Uterus (tissue), 4 donors: ENCODE measurements at places on chromosomes 5 and 9. TPM values are rescaled to one million over a fixed set of nuclear protein-coding genes. Genes with fewer than 3 reads are reported as not detected.

GRCh38 chr9:129334105-129334935, 156.3 kb upstream of the IER5L start:
- no peaks in the 10 kb centered on the region for H3K36me3 ChIP-seq
- H3K27ac ChIP-seq: peak overlapping the region; percentile 87
- peak overlapping the region; percentile 15 for H3K4me3 ChIP-seq
- no peaks in the 10 kb centered on the region for H3K27me3 ChIP-seq

DNA sequence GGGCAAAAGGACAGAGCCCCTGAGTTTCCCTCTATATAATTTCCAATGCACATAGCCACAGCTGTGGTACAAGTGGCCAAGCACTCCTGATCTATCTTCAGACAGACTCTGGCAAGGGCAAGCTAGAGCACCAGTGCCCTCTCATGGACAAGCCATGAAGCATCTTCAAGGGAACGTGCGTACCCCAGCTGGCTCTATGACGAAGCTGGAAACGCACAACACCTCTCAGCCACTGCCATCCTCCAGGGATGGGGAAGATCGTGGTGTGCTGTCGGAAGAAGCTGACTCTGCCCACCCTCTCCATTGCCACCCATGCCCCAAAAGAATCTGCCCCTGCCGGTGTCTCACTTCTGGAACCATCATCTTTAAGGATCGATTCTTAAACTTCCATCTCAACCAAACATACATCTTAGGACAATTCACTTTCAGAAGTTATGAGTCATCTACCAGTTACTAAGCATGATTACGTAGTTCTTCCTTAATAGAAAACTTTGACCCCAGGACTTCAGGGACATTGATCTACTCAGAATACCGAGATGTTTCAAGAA, 482.9 kb downstream of the AGTPBP1 start:
- H3K4me1 ChIP-seq: no peaks in the 10 kb centered on the region
- H3K36me3 ChIP-seq: no peaks in the 10 kb centered on the region
- no peak overlapping the region for H3K27ac ChIP-seq
- no peak overlapping the region for H3K4me3 ChIP-seq
- DNase-seq: no peak

GRCh38 chr9:76643399-76644117, 120.7 kb upstream of the PCA3 start:
- H3K36me3 ChIP-seq: no peaks in the 10 kb centered on the region
- H3K4me1 ChIP-seq: no peaks in the 10 kb centered on the region
- no peak for DNase-seq
- no peak overlapping the region for H3K4me3 ChIP-seq

DNA sequence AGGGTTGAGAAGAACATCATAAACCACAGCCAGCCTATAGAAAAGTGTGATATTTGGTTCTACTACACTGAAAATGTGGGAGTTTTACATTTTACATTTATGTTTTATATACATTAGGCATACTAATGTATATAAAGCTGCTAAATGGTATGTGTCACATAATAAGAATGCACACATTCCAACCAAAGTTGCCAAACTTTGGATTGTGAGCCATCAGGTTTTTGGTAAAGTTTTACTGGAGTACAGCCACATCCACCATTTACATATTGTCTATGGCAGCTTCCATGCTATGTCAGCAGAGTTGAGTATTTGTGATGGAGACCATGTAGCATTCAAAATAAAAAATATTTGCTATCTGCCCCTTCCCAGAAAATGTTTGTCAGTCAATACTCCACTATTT, 23.1 kb upstream of the TARS1 start:
- no peak overlapping the region for H3K4me3 ChIP-seq
- H3K27me3 ChIP-seq: no peaks in the 10 kb centered on the region
- H3K4me1 ChIP-seq: no peaks in the 10 kb centered on the region
- no peak overlapping the region for H3K27ac ChIP-seq
- no peak for DNase-seq

DNA sequence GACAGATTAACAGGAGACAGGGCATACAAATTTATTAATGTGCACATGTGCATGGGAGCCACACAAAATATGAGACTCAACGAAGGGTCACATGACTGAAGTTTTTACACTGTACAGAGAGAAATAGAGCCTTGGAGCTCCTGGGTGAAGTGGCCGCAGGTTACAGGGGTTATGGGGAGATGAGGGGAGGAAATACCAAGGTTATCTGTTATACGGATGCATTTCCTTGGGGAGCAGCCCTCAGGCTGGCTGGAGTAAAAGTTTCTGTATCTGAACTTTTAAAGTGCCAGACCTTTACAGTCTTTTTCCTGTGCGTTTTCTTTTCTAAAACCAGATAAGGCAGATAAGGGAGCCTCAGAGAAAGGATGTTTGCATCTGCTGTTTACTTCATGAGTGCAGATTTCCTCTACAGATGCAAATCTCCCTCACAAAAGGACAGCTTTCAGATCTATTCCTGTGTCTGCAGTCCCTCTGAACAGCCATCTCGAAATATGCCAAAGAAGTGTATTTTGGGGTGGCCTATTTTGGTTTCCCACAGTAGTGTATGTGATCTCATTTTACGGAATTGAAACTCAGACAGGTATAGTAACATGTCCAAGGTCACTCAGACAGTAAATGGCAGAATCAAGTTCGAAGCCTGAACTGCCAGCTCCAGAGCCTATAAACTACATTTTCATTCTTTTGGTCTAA, 139.3 kb upstream of the FBXL17 start:
- no peaks in the 10 kb centered on the region for H3K27me3 ChIP-seq
- no peak overlapping the region for H3K27ac ChIP-seq
- no peaks in the 10 kb centered on the region for H3K4me1 ChIP-seq
- no peak for DNase-seq

DNA sequence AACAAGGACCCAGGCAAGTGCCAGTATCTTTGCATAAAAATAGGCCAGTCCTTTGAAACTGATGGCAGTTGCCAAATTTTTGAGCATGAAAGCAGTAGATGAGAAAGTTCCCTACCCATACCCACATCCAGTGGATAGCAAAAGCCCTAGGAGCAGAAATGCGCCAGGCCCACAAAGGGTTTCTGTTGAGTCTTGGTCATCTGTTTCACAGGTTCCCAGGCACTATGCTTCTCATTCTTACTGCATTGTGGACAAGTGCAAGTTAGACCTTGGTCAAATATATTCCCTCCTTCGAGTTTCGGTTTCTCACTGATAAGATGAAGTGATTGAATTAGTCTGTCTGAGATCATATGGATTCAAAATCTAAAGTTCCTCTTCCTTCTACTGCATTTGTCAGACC, 152.3 kb downstream of the NR3C1 start:
- H3K27me3 ChIP-seq: no peaks in the 10 kb centered on the region
- H3K36me3 ChIP-seq: no peaks in the 10 kb centered on the region
- no peaks in the 10 kb centered on the region for H3K4me1 ChIP-seq
- H3K4me3 ChIP-seq: no peak overlapping the region

- no peak overlapping the region for H3K4me3 ChIP-seq
- H3K27me3 ChIP-seq: no peaks in the 10 kb centered on the region
Observed at GRCh38 chr5:91357806-91358205, 25.3 kb downstream of the ARRDC3 start.

DNA sequence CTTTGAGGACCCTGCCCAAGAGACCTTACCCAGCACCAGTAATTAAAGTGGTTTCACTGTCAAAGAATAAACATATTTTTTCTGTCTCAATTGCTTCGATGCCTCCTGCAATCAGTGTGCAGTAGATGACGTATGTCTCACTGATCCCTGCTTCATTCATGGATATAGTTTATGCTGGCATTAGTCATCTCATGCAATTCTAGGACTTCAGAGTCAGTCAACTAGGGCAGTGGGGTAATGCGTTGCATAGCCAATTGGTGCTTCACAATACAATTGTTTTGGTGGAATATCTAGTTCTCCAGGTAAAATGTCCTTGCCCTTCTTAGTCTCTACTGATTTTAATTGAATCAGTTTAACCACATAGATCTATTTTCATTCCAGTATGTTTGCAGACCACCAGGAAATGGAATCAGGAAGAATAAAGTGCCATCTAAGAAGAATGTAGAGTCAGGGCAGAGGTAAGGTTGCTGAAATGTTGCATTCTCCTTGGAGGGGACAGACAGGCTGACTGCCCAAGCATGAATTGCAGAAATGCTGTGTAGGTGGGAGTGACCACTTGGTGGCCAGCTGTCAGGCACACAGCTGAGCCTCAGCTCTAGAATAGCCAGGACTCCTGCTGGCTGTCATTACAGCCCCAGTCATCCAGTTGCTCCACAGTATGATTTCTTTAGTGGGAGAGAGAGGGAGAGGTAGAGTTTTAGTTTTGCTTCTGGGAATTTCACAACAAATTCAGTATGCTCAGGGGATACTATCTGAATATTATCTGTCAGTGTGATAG, 73.5 kb upstream of the MEGF10 start:
- DNase-seq: no peak
- H3K27me3 ChIP-seq: no peaks in the 10 kb centered on the region
- no peaks in the 10 kb centered on the region for H3K4me1 ChIP-seq
- H3K4me3 ChIP-seq: no peak overlapping the region
- no peaks in the 10 kb centered on the region for H3K36me3 ChIP-seq
- no peak overlapping the region for H3K27ac ChIP-seq

GRCh38 chr9:22141908-22142307, 132.8 kb upstream of the CDKN2B start:
- no peaks in the 10 kb centered on the region for H3K27me3 ChIP-seq
- no peaks in the 10 kb centered on the region for H3K4me1 ChIP-seq
- H3K27ac ChIP-seq: no peak overlapping the region
- H3K36me3 ChIP-seq: no peaks in the 10 kb centered on the region

DNA sequence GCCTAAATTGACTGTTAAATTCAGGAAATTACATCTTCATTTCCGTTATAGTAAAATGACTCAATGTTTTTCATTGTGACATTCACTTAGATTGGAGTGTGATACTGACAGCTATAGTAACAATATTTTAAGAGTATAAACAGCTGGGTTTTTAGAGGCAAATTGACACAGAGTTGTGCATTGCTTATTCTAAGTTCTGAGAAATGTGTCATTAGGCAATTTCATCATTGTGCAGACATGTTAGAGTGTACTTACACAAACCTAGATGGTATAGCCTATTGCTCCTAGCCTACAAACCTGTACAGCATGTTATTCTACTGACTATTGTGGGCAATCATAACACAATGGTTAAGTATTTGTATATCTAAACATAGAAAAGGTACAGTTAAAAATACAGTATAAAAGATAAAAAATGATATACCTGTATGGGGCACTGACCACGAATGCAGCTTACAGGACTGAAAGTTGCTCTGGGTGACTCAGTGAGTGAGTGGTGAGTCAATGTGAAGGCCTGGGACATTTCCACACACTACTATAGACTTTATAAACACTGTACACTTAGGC, 132.7 kb downstream of the PDE4D start:
- no peak overlapping the region for H3K4me3 ChIP-seq
- H3K4me1 ChIP-seq: no peaks in the 10 kb centered on the region
- DNase-seq: no peak
- H3K36me3 ChIP-seq: no peaks in the 10 kb centered on the region
- no peaks in the 10 kb centered on the region for H3K27me3 ChIP-seq
- H3K27ac ChIP-seq: no peak overlapping the region

DNA sequence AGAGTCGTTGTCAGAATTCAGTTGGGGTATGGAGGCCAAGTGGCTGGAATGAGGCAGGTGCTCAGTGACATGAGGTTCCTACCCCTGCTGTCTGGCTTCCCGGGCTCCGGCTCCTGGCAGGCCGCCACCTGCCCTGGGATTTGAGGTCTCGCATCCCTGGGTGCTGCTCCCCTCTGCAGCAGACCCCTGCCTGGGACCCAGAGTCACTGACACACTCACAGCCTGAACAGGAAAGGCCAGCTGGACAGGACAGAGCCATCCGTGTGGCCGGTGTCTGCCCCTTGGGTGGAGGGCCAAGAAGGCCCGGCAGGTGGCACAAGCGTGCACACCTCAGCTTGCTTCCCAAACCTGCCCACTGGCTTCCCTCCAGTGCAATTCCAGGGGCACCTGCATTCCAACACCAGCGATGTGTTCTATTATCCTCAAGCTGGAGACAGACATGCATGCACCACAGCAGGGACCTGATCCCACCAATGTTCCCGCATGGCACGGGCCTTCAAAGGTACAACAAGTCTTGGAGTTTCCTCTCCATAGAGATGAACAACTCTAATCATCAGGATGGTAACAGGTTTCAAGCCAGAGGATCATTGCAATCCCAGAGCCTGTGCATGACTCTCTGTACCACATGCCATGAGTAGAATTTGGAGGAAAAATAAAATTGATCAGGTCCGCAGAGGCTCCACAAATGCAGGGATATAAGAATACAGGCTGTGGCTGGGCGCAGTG, 45.6 kb upstream of the RNF130 start:
- no peak overlapping the region for H3K27ac ChIP-seq
- H3K36me3 ChIP-seq: no peaks in the 10 kb centered on the region
- H3K4me3 ChIP-seq: no peak overlapping the region
- no peak for DNase-seq

- H3K4me1 ChIP-seq: no peaks in the 10 kb centered on the region
- no peak overlapping the region for H3K27ac ChIP-seq
- no peak overlapping the region for H3K4me3 ChIP-seq
- DNase-seq: no peak
- H3K36me3 ChIP-seq: no peaks in the 10 kb centered on the region
Observed at GRCh38 chr5:136510481-136510880, 145.1 kb upstream of the TRPC7 start.

DNA sequence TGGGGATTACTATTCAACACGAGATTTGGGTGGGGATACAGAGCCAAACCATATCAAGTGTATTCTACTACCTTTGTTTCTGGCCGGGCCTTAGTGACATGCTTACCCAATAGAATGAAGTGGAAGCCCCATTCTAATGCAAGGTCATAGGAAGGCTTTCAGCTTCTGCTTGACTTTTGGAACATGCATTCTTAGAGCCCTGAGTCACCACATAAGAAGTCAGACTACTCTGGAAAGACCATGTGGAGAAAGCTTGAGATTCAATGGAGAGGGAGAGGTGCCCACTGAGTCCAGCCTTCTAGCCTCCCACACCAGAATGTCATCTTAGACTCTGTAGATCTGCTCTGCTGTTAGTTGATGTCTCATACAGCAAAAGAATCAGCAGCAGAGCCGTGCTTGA, 155.7 kb upstream of the FBN2 start:
- H3K27ac ChIP-seq: no peak overlapping the region
- no peaks in the 10 kb centered on the region for H3K4me1 ChIP-seq
- no peaks in the 10 kb centered on the region for H3K27me3 ChIP-seq
- H3K4me3 ChIP-seq: no peak overlapping the region
- no peaks in the 10 kb centered on the region for H3K36me3 ChIP-seq
- no peak for DNase-seq

DNA sequence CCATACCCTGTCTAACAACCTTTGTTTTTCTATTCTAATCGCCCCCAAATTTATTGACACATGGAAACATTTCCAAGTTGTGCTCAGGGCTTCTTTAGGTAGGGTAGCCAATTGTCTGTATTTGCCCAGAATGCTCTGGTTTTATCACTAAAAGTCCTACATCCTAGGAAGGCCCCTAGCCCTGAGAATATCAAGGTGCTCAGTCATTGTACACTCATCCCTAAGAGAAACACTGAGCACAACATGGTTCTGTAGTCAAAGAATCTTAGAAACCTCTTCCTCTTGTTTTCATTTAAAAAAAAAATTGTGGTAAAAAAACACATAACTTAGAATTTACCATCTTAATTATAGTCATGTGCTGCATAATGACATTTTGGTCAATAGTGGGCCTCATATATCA, 69.0 kb upstream of the BASP1 start:
- H3K27me3 ChIP-seq: no peaks in the 10 kb centered on the region
- no peaks in the 10 kb centered on the region for H3K4me1 ChIP-seq

The GRM6 gene
- not detected for total RNA-seq

The C9 gene
- total RNA-seq: not detected

The SLC35D2 gene
- total RNA-seq: 29.9 TPM

The IL3 gene
- not detected for total RNA-seq

The COL15A1 gene
- 38.7 TPM for total RNA-seq
